Effector CD8-positive, alpha-beta T cell (primary cell): ENCODE measurements at places on chromosomes 4 and X.

GRCh38 chr4:7335344-7336066 lies 99.2 kb downstream of the PSAPL1 start:
- DNase-seq, result no peak

GRCh38 chr4:150033081-150033480 lies 45.2 kb upstream of the DCLK2 start:
- no peak for DNase-seq

GRCh38 chr4:4733663-4734062 lies 125.8 kb upstream of the MSX1 start:
- no peak for DNase-seq

DNA sequence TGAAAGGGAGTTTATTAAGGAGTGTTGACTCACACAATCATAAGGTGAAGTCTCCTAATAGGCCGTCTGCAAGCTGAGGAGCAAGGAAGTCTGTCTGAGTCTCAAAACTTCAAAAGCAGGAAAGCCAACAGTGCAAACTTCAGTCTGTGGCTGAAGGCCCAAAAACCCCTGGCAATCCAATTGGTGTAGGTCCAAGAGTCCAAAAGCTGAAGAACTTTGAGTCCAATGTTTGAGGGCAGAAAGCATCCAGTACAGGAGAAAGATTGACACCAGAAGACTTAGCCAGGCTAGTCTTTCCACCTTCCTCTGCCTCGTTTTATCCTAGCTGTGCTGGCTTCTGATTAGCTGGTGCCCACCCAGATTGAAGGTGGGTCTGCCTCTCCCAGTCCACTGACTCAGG lies 535.2 kb downstream of the ARAP2 start:
- no peak for DNase-seq

- DNase-seq, result no peak
Measured at GRCh38 chr4:86999136-86999643, 64.4 kb downstream of the AFF1 start.

GRCh38 chrX:145818186-145819113 lies 821 bp downstream of the SLITRK2 start:
- DNase-seq, result no peak

DNA sequence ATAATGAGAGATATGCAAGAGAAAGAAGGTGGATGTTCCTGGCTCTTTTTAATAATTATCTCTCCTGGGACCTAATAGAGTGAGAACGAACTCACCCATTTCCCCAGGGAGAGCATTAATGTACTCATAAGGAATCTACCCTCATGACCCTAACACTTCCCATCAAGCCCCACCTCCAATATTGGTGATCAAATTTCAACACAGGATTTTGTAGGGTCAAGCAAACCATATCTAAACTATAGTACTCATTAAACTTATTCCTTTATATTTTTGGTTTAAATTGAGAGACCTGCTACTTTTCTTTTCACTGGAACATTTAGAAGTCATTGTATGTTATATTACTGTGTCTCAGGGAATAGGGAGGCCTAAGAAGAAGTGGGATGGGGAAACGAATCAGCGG lies 2.6 kb downstream of the UGT2A3 start:
- no peak for DNase-seq

GRCh38 chr4:147913137-147913536 lies 181.2 kb downstream of the ARHGAP10 start:
- no peak for DNase-seq

- no peak for DNase-seq
Measured at GRCh38 chrX:134908356-134908755, 82.4 kb upstream of the SMIM10 start.

DNA sequence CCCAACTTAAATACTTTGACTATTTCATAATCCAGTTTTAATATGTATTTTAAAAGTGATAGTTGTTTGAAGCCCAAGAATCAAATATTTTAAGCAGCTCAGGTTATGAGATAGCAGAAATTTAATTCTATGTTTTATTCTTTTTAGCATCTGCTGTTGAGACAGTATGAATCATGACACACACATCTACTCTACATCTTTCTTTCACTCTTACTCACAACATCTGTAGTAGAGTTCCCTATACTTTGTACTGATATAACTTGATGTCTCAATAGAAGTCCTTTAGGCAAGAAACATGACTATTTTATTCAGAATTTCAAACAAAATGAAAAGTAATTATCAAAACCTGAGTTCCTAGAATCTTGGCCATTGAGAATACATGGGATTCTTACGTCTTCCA lies 187.9 kb upstream of the GNPDA2 start:
- no peak for DNase-seq

DNA sequence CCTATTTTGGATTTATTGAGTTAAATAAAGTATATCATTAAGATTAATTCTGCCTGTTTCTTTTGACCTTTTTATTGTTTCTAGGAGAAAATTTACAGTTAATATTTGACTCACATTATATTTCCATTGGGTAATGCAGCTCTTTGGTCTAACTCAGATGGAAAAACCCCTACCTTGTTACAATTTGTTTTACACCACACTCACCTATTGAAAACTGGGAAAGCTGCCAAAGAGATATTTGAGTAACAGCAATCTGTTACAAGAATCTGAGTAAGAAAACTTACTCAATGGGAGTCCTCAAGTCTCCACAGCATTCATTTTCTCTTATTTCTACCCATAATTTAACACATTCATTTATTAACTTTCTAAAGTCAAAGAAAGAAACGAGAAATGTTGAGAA lies 108.0 kb upstream of the TLL1 start:
- DNase-seq, result no peak

- DNase-seq, result no peak
Measured at GRCh38 chr4:90444904-90445303, 317.7 kb downstream of the CCSER1 start.

DNA sequence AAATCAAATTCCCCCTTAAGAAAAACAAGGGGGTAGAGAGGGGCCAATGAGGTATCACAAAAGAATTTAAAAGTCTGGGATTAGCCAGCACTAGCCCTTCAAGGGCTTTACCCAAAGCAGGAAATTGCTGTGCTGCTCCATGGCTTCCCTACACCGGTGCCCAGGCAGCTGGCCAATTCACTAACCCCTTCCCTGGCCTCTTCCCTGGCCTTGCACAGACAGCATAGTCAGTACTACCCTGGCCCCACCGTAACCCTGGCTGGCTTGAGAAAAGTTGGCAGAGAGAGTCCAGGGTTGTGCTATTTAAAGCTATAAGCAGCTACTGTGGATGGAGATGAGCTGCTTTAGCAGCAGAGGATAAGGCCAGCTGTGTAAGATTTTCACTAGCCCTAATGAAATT lies 43.1 kb downstream of the ADAMTS3 start:
- DNase-seq, result no peak

DNA sequence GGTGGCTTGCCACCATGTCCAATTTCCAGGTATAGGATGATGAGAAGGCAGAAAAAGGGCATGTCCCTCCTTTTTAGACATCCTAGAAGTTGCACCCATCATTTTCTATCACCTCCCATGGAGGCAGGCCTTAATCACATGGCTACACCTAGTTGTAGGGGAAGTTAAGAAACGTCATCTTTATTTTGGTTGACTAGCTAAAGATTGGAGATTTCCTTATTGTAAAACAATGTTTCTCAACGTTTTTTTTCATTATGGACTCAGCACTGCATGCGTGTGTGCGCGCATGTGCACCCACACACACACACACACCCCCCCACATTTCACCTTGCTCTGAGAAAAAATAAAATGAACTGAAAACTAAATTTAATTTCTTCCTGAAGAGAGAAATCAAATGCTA lies 2.0 kb upstream of the CXCL9 start:
- no peak for DNase-seq

DNA sequence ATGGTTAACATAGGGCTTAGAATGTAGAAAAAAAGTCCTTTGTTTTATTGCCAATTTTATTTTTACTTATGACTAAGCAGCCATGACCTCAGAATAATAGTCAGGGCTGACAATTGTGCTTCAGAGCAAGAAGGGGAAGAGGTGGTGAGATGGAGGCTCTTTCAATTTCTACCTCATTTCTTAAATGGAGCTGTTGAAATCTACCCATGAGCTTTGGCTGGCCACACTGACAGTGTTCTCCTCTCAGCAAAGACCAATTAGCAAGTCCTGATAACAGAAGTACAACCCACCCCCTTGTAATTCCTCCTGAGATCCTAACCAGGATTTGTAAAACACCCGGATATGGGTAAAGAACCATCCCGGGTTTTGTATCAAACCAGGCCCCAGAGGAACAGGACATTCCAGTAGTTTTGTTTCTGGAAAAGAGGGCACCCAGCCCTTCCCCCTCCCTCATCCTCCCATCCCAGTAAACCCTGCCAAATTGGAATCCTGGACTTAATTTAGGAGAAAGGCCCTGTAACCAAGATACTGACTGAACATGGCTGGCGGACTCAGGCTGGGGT lies at the start of gene HEPH:
HEPH (plus strand) TSS at position 399 of the 563 bp plus-strand sequence. CDS start 6,324 bp downstream, outside the sequence.
- no peak for DNase-seq

DNA sequence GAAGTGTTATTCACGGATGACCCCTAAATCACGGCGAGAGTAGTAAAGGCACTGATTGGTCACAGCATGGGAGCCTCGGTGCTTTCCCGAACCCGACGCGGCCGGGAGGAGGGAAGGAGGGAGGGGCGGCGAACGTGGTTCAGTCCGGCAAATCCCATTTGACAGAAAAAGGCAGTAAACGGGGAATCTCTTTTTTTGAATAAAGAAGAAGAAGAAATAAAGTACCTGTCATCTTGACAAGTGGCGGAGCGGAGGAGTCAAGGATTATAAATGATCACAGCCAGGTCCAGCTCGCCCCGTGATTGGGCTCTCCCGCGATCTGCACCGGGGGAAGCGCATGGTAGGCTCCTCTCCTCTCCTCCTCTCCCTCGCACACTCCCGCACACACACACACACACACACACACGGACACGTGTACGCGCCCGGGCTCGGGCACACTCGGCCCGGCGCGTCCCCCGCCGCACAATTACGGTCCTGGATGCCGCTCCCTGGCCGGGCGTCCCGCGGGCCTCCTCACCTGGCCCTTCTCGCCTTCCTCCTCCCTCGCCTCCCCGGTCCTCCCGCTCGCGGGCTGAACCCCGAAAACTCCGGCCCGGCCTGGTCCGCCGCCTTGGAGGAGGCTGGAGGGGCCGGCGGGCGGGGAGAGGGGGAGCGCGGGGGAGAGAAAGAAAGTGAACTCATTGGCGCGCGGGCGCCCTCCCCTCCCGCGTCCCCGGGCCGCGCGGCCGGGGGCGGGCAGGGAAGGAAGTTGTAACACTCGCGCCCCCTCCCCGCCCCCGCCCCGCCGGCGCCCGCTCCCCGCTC lies 99.2 kb upstream of the TENM3 start:
- no peak for DNase-seq

DNA sequence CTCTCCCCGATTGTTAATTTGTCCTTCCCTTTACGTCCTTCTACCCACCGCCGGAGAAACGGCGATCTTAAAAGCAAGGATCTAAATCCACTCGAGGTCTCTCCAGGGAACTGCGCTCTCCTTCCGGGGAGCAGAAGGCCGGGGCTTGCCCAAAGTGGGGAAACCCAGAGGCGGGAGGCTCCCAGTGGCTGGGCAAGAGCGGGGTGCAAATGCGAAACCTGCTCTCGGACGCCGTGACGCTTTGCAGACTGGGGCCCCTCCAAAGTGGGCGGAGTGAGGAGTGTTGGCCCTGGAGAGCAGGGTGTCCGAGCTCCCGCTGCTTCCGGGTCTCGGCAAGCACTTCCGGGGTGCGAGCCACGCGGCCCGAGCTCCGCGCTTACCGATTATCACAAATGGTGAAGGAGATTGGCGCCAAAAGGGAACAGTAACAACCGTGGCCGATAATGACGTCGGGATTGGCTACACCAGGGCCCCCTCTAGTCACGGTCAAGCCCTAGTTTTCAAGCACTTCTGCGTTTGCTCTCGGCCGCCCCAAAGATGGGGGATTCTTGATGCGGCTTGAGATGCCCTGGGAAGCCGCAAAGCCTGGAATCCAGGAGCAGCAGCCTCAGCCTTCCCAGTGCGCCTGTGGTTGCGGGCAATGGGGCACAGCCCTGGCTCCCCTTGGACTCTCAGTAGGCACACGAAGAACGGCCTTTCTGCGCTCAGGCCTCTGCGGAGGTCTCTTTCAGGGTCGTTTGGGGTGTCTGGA lies 29.0 kb downstream of the HAND2 start:
- no peak for DNase-seq

DNA sequence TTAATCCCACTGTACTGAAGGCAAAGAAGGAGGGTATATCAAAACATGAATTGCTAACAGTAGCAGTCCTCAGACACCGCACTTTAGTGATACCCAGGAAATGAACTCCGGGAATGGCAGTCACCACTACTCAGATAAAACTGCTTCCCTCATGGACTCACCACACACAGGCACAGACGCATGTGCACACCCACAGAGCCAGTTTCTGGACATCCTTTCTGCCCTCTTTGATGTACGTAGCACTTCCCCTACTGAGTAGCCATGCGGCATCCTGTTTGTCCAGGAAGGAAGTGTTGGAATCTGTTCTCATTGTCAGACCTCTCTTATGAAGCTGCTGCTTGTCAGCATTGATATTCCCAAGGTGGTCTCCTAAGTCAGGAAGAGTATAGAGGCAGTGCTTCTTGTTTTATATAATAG lies 95.7 kb downstream of the DCLK2 start:
- DNase-seq, result no peak

DNA sequence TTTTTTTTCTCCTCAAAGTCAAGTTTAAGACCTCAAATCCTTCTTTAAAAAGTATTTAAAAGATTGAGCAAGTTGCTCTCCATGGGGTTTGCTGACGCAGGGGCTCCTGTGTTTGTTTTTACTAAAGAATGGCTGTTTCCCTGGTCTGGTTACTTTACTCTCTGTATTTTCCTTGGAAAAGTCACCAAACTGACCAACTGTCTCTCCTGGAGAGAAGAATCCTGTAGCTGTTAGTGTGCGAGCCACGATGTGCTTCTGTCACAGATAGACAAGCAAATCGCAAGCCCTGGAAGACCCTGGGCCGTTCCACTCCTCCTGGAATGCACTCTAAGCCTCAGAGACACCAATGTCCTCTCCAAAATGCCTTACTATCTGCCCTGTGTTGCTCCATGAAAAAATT lies 212.1 kb downstream of the CHIC2 start:
- DNase-seq, result no peak

- DNase-seq, result no peak
Measured at GRCh38 chrX:11151799-11152559, 40.8 kb downstream of the HCCS start.

GRCh38 chr4:10095296-10095991 lies 21.2 kb downstream of the WDR1 start:
- DNase-seq, result no peak
